ENCODE measurements at places on chromosomes 11 and 22. TPM values are rescaled to one million over a fixed set of nuclear protein-coding genes. Genes with fewer than 3 reads are reported as not detected.

DNA sequence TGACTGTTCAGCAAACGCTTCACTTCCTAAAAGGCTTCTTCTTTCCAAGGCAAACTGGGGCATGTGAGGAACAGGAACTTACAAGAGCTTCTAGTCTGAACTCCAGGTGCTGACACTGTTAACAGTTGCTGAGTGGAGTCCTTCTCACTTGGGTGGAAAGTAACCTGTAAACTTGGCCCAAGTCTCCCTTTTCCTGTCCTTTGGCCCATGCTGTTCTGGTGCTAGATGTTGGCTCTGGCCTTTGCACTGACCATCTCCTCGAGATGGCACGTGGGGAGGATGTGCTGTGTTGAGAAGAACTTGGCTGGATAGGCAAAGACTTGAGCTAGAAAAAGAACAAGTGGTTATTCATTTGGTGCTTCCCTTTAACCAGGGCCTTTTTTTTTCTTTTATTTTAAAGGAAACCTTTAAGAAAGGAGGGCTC, 53.6 kb downstream of the PTPRJ start:
- H3K36me3 ChIP-seq = peaks cover 4% of the 10 kb centered on the region
- H3K4me1 ChIP-seq = peaks cover 10% of the 10 kb centered on the region
- H3K4me3 ChIP-seq = no peak overlapping the region
- no peaks in the 10 kb centered on the region for H3K27me3 ChIP-seq
- no peak overlapping the region for H3K27ac ChIP-seq

RBMXL2 gene
- not detected for total RNA-seq

- no peaks in the 10 kb centered on the region for H3K4me1 ChIP-seq
- no peak for DNase-seq
- H3K27me3 ChIP-seq = no peaks in the 10 kb centered on the region
- H3K27ac ChIP-seq = no peak overlapping the region
- no peaks in the 10 kb centered on the region for H3K36me3 ChIP-seq
- H3K4me3 ChIP-seq = no peak overlapping the region
Observed at GRCh38 chr11:128200467-128200866, 386.9 kb downstream of the ETS1 start.

GRCh38 chr11:1640076-1640946, 10.7 kb downstream of the KRTAP5-5 start:
- peak; percentile 79 for DNase-seq
- H3K36me3 ChIP-seq = no peaks in the 10 kb centered on the region
- no peaks in the 10 kb centered on the region for H3K27me3 ChIP-seq
- H3K27ac ChIP-seq = no peak overlapping the region
- H3K4me3 ChIP-seq = no peak overlapping the region

LMNTD2 gene
- total RNA-seq = 4.7 TPM

GRCh38 chr22:31652088-31652487, 9.9 kb downstream of the PISD start:
- H3K27me3 ChIP-seq = no peaks in the 10 kb centered on the region
- H3K4me1 ChIP-seq = peaks cover 2% of the 10 kb centered on the region
- no peak overlapping the region for H3K27ac ChIP-seq
- H3K4me3 ChIP-seq = no peak overlapping the region
- H3K36me3 ChIP-seq = peaks cover 4% of the 10 kb centered on the region
- no peak for DNase-seq

ARHGAP20 gene
- 0.04 TPM for total RNA-seq
